CD4-positive, alpha-beta T cell (primary cell): ENCODE measurements at places on chromosomes 4 and X. TPM values are rescaled to one million over a fixed set of nuclear protein-coding genes. Genes with fewer than 3 reads are reported as not detected.
A peak's percentile ranks its signal among the peaks of the same experiment; 100 is the strongest.

GRCh38 chr4:37365888-37366287 lies 121.3 kb downstream of the NWD2 start:
- DNase-seq: no peak

DNA sequence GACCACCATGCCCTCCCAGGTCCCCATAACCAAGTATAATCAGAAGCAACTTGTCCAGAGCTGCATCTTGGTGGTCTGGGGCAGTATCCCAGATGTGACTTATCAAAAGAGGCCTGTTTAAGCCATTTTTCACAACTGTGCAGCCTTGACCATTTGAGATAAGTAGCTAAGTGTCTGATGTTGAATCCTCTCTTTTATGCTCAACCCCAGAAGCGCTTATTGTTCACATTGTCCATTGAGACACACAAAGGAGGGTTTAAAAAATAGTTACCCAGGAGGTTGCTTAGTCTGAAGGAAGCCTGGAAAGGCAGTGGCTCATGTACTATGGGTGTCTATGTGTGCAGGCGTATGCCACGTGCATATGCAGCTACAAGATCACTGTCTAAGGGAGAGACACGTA lies 27.0 kb downstream of the ENPP6 start:
- no peak for DNase-seq

XG gene
- not detected for total RNA-seq

DNA sequence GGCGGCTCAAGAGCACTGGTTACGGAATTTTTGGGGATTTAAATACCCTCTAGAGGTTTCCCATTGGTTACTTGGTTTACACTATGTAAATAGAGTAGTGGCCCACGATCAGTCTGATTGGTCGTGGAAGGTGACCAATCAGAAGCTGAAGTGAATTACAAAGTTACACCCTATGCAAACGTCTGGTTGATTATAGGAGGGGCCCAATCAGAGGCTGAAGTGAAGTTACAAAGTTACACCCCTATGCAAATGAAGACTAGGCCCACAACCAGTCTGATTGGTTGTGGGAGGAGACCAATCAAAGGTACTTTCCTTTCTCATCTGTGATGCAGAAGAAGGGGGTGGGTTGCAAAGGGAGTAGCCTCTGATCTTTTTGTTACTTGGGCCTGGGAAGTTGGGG lies 45.1 kb upstream of the HSD17B10 start:
- no peak for DNase-seq

NWD2 gene
- total RNA-seq: not detected

DNA sequence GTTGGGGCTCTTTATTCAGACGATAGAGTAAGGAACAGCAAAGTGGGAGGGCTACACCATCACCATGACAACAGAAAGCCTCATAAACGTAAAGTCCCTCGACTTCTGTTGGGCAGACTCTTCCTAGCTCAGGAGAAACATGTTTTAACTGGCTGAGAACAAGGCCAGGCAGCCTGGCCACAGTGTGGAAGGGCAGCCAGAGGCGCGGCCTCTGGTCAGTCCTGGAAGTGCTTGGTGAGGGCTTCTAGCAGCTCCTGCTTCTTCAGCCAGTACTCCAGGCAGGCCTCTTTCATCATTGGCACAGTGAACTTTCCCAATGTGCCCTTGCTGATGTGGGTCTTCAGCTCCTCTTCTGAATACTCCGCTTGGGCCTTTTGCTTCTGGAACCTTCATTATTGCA lies 690.9 kb downstream of the PCDH19 start:
- DNase-seq: no peak

ZBTB33 gene
- 31.6 TPM for total RNA-seq

DNA sequence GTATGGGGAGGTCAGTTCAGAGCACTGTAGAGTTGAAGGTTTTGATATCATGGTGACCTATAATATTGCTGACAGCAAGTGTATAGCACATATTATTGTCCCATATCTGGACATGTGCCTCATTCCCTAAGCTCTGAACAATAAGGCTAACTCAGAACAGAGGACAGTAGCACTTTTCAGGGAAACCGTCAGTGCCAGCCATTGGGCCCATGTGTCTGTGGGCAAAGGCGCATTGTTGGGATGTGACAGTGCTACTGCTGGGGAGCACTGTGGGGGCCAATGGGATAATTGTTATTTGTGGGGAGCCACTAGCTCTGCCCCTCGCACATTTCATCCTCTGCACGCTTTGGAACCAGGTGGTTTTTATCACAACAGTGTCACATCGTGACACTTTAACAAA lies 136.2 kb downstream of the ELOVL6 start:
- DNase-seq: no peak

- DNase-seq: no peak
Measured at GRCh38 chrX:139766545-139766983, 58.6 kb upstream of the MCF2 start.

GABRG1 gene
- total RNA-seq: not detected

- DNase-seq: peak; percentile 21
Measured at GRCh38 chrX:48573690-48574269, 504 bp upstream of the RBM3 start.

PRSS12 gene
- not detected for total RNA-seq

DNA sequence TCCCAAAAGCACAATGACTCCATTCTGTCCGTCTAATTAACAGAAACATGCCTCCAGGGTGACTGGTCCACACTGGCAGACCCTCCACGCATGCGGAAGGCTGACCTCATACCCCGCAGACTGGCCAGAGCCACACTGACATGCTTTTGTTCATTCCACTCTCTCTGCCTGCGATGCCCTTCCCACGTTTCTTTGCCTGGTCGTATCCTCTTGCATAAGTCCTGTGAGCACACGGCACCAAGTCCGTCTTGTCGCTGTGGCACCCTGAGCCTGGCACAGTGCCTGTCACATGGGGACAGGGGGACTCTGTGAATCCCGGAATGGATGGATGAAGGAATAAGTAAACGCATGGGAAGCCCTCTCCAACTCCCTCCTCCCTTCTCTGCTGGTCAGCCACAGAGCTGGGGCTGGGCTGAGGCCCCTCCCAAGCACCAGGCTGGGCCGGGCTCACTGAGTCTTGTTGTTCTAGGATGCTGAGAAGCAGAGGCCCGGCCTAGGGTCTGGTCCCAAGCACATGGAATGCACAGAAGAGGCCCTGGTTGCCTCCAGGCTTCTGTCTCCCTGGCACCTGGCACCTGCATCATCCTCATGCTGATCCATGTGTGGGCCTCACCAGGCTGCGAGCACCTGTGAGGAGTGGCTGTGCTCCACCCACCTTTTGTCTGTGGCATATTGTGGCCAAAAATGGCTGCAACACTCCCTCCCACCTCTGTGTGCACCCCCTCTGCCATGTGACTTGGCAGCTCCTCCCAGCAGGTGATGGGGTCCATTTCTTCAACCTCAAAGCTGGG lies 38.9 kb upstream of the C4orf50 start:
- DNase-seq: no peak

THAP6 gene
- total RNA-seq: 22.8 TPM

GASK1B gene
- 0.22 TPM for total RNA-seq

GRCh38 chr4:119032921-119033685 lies 102.5 kb upstream of the MYOZ2 start:
- no peak for DNase-seq

DNA sequence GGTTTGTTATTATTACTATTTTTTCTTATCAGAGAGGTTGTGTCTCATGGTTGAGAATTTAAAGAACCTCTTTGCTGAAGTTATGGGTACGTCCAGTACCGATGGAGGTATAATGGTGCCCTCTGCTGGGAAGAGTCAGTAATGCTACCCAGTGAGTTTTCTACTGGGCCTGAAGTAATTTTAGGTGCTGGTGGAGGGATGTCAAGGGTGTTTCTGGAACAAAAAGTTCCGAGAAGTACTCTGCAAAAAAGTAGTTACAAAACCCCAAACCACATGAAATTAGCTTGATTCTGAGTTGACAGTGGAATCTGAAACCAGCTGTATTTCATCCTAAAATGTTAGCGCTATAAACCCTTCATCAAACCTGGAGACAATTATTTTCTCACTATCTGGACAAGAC lies 102.5 kb upstream of the MID1 start:
- DNase-seq: peak; percentile 12

PPAT gene
- total RNA-seq: 6.3 TPM

- no peak for DNase-seq
Measured at GRCh38 chr4:89855236-89855635, 18.3 kb upstream of the SNCA start.

DNA sequence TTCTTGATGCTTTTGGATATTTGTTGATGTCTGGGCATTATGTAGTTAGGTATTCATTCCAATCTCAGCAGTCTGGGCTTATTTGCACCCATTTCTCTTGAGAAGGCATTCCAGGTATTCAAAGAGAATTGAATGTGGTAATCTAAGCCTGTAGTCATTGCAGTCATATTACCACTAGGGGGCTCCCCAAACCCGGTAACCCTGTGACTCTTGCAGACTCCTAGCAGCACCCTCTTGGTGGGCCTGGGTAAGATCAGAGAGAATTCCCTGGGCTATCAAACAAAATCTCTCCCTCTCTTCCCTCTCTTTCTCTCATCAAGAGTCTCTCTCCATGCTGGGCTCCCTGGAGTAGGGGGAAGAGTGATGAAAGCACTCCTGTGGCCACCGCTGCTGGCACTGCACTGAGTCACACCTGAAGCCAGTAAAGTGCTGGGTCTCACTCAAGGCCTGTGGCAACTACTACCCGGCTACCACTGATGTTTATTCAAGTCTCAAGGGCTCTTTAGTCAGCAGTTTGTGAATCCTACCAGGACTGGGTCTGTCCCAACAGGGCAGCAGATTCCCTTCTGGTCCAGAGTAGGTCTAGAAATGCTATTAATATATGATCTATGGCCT lies 187.7 kb upstream of the NUDT10 start:
- peak; percentile 40 for DNase-seq

GRCh38 chr4:92235731-92236130 lies 68.0 kb upstream of the GRID2 start:
- DNase-seq: no peak

DNA sequence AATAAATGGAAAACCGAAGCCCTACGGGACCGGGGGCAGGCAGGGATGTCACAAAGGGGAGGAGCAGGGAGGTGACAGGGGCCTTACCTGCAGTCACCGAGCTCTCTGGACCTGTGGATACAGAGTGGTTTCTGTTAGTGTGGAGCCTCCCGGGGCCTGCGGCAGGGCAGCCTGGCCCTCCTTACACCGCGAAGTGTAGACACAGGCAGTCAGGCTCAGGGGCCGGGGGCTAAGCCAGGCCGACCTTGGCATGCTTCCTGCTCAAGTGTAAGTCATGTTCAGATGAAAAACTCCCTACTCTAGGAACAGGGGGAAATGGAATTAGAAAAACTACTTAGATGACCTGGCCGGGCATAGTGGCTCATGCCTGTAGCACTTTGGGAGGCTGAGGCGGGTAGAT lies 4.3 kb downstream of the FAM3A start:
- no peak for DNase-seq

DNA sequence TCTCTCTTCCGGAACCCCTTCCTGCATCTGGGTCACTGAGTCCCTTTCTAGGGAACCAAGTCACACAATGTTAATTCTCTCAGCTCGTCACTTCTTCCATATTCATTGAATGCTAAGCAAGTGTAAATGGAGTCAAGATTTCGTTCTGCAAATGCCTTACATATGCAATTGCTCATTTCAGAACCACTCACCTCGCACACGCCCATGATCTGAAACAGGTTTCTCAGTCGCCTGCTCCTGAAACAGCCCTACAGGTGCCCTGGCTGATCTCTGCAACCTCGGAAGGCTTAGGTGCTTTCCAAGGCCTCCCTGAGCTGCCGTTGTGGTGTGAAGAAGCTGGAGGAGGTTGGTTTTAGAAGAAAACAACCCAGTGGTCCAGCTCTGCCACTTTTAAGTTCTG lies 100.8 kb upstream of the MSX1 start:
- no peak for DNase-seq

VEGFC gene
- total RNA-seq: not detected

DNA sequence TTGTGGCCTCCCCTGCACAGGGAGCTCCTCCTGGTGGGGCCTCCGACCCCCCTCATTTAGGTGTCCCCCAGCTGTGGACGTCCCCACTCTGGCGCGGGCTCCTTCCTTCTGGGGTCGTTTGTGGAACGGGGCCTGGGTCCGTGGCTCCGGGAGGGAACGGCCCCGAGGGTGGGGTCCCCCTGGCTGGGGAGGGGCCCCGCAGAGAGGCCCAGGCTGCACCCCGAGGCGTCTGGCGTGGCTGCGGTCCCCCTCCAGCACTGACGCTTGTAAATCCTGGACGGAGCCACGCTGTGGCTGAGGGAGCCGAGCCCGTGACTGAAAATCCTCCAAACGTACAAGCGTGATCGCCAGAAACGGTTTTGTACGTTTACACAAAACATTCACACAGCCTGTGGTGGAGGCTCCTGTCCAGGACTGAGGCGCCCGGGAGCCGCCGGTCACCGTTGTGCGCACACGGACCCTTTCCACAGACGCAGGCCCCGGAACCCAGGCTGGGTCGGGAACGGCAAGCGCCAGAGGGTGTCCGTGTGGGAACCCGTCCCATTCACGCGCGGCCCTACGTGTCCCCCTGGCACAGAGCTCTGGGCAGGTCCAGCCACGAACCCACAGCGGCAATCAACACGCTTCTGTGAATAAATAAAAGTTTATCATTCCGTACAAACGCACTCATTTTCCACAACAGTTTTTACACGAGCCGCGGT lies 15.2 kb upstream of the GTPBP6 start:
- DNase-seq: no peak

DNA sequence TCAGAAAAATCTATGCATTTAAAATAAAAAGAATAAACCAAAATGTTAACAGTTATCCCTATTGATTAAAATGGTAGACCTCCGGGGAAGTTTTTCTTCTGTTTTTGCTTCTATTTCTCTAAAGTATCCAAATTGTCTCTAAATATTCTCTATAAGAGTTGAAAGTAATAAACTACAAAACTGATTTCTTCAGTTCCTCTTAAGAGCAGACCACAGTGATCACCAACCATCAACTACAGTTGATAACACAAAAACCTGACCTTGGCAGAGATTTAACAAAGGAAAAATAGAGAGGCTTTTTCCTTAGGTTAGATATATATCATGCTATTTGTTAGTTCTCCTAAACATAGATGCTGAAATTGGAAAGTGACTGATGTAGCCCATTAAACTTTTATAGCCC lies 27.3 kb downstream of the DDX60 start:
- no peak for DNase-seq

DNA sequence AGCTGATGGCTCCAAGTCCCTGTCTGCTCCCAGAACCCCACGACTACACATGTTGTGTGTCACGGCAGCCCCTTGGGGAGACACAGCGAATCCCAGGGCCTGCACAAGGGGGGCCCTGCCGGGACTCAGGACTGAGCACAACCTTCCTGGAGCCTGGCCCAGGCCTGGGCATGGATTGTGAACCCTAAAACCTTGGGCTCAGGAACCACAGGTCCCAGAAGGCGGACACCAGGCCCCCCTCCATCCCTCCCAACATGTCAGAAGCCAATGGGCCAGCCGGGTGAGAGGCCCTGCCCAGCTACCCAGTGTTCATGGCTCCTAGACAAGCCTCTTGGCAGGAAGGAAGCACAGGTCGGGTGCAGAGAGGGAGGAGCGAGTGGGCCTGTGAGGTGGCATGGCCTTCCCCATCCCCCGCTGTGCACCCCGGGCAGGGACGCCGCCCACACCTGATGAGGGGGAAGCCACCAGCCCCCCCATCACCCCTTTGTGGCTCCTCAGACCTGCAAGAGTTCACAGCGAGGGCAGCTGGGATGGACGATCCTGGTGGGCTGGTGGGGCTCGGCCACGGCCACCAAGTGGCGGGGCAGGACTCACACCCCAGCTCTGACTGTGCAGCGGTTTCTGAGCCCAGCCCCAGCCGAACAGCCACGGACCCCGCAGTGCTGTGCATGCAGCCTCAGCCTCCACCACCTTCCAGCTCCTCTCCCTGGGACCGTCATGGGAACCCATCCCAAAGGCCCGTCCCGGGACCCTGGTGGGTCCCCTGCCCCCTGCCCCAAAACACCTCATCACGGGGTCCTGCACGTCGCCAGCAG lies 3.7 kb downstream of the PDE6B start:
- no peak for DNase-seq
